ENCODE measurements at places on chromosomes 6 and 20.

- no peak for DNase-seq
- no peaks in the 10 kb centered on the region for H3K36me3 ChIP-seq
Observed at GRCh38 chr6:109002051-109002697, 92.5 kb downstream of the SESN1 start.

- H3K27ac ChIP-seq, result peak overlapping the region; percentile 96
- H3K27me3 ChIP-seq, result no peaks in the 10 kb centered on the region
- peaks cover 42% of the 10 kb centered on the region for H3K4me1 ChIP-seq
- no peak for DNase-seq
Observed at GRCh38 chr6:121437851-121438651, 2.6 kb downstream of the GJA1 start.

- H3K27me3 ChIP-seq, result no peaks in the 10 kb centered on the region
- DNase-seq, result no peak
- no peak overlapping the region for H3K4me3 ChIP-seq
- H3K4me1 ChIP-seq, result peaks cover 24% of the 10 kb centered on the region
- H3K36me3 ChIP-seq, result no peaks in the 10 kb centered on the region
Observed at GRCh38 chr6:33861722-33862121, 57.9 kb upstream of the MLN start.

DNA sequence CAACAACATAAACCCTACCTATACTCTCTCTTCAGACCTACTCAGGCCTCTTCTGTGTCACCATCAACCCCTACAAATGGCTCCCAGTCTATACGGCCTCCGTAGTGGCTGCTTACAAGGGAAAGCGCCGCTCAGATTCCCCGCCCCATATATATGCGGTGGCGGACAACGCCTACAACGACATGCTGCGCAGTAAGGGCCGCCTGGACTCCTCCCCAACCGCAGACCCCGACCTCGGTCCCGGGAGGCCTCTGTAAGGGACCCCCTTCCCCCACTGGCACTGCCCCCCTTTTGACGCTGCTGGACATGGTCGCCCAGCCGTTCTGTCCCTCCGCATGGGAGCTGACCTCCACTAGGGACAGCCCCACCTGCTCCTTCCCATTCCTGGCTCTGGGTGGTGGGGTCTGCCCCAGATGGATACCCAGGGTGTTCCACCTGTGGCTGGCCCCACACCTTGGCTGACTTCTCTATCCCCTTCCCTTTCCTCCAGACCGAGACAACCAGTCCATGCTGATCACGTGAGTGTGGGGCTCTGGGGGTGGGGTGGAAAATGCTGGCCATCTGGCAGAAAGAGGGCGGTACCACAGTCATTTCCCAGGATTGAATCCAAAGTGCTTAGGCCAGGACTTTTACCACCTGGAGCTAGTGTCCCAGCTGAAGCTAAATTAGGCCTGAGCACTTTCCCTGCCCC, 25.0 kb downstream of the MYH7B start:
- no peak for DNase-seq
- no peaks in the 10 kb centered on the region for H3K36me3 ChIP-seq
- H3K27me3 ChIP-seq, result no peaks in the 10 kb centered on the region
- no peak overlapping the region for H3K4me3 ChIP-seq
- H3K27ac ChIP-seq, result no peak overlapping the region

DNA sequence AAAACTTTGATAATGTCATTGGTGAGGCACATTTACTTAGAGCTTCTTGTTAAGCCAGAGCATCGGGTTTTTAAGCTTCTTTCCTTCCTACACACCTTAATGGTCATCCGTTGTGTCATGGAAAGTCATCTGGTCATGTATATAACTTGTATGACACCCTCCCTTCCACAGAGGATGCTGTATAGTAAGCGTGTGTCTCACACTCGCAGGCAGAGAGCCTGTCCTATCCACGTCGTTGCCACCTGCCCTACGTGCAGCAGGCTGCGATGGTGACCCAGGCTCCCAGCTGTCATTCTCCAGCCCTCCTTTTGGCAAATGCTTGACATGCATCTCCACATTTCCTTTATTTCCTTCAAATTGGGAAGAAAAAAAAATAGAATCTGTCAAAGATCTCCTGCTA, 85.6 kb downstream of the MYB start:
- H3K4me1 ChIP-seq, result no peaks in the 10 kb centered on the region
- H3K27ac ChIP-seq, result no peak overlapping the region
- H3K27me3 ChIP-seq, result no peaks in the 10 kb centered on the region
- H3K36me3 ChIP-seq, result no peaks in the 10 kb centered on the region
- no peak for DNase-seq
- no peak overlapping the region for H3K4me3 ChIP-seq

GRCh38 chr6:135638108-135638507, 140.6 kb upstream of the AHI1 start:
- no peaks in the 10 kb centered on the region for H3K27me3 ChIP-seq
- H3K36me3 ChIP-seq, result no peaks in the 10 kb centered on the region
- no peaks in the 10 kb centered on the region for H3K4me1 ChIP-seq
- no peak overlapping the region for H3K4me3 ChIP-seq
- DNase-seq, result no peak

GRCh38 chr6:106520711-106521401, 108.4 kb downstream of the RTN4IP1 start:
- no peaks in the 10 kb centered on the region for H3K36me3 ChIP-seq
- no peak overlapping the region for H3K27ac ChIP-seq
- peak overlapping the region; percentile 12 for H3K4me3 ChIP-seq

DNA sequence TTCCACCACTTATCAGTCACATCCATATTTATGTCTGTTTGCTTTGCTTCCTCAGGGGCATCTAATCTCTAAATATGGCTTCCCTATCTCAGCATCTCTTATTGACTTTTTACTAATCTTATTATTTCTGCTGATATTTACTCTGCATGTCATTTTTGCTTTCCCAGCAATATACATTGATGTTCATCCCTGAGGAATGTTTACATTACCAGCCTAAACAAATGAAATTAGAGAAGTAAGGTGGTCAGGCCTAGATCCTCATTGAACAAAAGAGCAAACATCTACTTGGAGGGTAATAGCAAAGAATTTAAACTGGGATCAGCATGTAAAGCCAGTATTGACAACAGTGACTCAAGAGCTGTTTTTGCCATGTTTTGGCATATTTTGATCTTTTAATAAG, 546.4 kb downstream of the MMUT start:
- H3K4me3 ChIP-seq, result no peak overlapping the region
- no peaks in the 10 kb centered on the region for H3K36me3 ChIP-seq
- H3K4me1 ChIP-seq, result no peaks in the 10 kb centered on the region

- H3K27ac ChIP-seq, result no peak overlapping the region
- no peak overlapping the region for H3K4me3 ChIP-seq
- no peaks in the 10 kb centered on the region for H3K27me3 ChIP-seq
- no peaks in the 10 kb centered on the region for H3K4me1 ChIP-seq
- DNase-seq, result no peak
Observed at GRCh38 chr6:104462811-104463599, 396.7 kb downstream of the HACE1 start.

GRCh38 chr6:98845211-98846020, 11.0 kb downstream of the POU3F2 start:
- no peaks in the 10 kb centered on the region for H3K36me3 ChIP-seq
- H3K27ac ChIP-seq, result no peak overlapping the region
- H3K4me3 ChIP-seq, result no peak overlapping the region
- H3K4me1 ChIP-seq, result peaks cover 26% of the 10 kb centered on the region

- H3K27ac ChIP-seq, result no peak overlapping the region
- no peaks in the 10 kb centered on the region for H3K36me3 ChIP-seq
- no peaks in the 10 kb centered on the region for H3K4me1 ChIP-seq
- H3K4me3 ChIP-seq, result no peak overlapping the region
Observed at GRCh38 chr20:37257988-37258387, 3.6 kb downstream of the GHRH start.

DNA sequence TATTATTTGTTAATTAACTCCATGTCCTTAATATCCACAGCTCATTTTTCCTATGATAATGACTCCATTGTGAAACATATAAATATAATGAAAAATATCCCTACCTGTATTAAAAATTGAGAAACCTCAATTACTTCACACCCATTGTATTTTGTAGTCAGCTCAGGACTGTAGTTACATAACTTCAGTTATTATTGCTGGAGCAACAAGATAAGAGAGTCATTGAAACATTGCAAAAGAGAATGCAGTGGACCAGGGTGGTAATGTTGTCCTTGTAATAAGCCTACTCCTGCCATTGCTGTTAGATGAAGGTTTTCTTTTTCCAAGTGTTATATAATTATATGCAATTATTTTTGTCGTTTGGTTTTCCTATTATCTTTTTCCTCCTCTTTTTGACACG, 184.4 kb downstream of the PRL start:
- no peaks in the 10 kb centered on the region for H3K27me3 ChIP-seq
- H3K4me1 ChIP-seq, result no peaks in the 10 kb centered on the region
- H3K4me3 ChIP-seq, result no peak overlapping the region

- H3K4me1 ChIP-seq, result peaks cover 45% of the 10 kb centered on the region
- no peaks in the 10 kb centered on the region for H3K36me3 ChIP-seq
- peak overlapping the region; percentile 56 for H3K4me3 ChIP-seq
Observed at GRCh38 chr20:32535316-32535952, 49.7 kb downstream of the NOL4L start.

Data from vagina (tissue), 2 donors.